ENCODE measurements at places on chromosomes 1 and 21.

GRCh38 chr1:247180581-247180980, 8.8 kb upstream of the ZNF124 start:
- no peak for DNase-seq

- peak; percentile 72 for DNase-seq
Observed at GRCh38 chr1:6052543-6053205, 7.0 kb downstream of the KCNAB2 start.

DNA sequence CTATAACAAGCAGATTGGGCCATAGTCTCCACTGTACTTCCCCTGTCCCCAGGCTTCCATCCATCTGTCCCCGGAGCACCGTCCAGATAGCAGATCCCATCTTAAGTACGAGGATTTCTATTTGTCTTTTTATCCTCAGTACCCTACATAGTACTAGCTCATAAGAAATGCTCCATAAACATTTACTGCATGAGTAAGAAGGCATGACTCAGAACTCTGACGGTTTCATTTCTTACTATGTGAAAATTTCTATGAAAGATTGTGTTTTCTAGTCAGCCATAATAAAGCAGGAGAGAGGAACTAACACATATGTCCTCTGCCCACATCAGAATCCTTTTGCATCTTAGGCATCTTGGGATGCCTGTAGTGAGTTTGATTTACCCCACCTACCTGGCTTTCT, 49.5 kb downstream of the CHD1L start:
- DNase-seq: peak; percentile 90

GRCh38 chr1:34695580-34695979, 59.3 kb upstream of the GJB5 start:
- no peak for DNase-seq

DNA sequence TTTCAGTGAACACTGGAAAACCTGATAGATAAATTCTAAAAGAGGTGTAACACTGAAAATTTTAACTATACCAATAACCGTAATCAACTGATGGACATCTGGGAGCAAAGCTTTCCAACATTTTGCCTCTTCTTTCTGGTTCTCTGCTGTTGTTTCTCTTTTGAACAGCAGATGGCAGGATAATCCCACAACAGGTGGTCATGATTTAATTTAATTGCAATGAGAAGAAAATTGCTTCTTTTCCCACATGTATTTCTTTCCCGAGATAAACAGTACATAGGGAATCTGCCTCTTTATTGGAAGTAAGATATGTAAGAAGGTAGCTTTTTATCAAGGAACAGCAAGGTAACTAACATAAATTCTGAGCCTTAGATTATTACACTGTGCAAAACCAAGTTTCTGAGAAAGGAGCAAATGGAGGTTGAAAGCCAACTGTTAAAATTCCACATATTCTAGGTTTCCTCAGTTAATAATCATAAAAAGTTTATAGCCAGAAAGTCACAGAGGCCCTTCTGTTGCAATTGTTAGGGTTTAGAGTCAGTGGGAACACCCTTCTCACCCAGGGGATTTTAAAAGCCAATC, 72.9 kb downstream of the RPS6KA1 start:
- DNase-seq: peak; percentile 76

- no peak for DNase-seq
Observed at GRCh38 chr1:248625971-248626370, 8.9 kb downstream of the OR2T11 start.

GRCh38 chr1:9628541-9629444, 22.7 kb upstream of the PIK3CD start:
- DNase-seq: no peak

DNA sequence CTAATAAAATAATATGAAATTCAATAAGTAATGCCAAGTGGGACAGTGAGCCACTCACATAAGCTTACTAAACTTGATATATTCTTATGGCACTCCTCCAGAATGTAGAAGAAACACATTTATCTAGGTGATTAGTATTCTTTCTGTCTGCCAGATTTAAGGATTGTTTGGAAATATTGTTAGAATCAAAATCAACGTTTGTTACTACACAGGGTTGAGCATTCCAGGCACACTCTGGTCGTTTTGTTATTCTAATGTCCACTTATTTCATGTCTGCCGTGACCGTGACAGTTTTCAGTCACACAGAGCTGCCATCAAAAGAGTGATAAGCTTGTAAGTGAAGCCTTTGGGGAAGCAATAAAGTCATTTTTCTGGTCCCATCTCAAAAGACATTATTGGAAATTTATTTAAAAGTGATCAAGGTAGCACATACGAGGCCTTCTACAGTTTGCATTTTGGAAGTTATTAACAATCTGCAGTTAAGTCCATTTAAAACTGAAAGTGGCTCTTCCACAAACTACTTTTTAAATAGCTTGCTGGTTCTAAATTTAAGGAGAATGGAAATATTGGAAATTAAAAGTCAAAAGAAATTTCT, 38.0 kb downstream of the NFIA start:
- peak; percentile 38 for DNase-seq

DNA sequence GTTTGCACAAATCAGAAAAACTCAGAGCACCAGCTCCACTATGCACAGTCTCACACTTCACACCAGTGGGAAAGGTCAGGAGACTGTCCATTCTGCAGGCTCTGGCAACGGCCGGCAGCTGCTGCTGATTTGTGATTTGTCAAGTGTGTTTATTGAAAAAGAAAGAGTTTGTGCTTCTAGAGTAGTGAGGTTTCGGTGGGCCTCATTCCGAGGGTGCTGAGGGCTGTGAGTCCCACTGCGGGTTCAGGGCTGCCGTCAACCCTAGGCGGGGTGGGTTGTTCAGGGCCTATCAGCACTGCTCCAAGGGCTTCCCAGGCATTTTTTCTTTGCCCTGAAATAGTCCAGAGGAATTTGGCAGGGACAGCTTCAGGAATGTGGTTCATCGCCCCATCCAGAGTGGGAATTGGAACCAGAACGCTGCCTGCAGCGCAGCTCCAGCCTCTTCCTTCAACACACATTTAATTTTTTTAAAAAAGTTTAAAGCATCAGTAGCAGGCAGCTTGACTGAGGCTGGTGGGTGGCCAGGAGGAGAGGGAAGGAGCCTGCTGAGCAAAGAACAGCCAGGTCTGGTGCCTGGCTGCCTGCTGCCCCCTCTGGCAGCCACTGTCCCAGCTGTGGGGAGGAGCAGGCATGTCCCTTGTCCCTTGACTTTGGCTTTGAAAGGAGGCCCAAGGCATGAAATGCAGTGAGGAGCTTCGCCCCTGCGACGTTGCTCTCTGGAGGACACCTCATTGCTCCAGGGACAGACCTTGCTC, 19.7 kb downstream of the STUM start:
- peak; percentile 60 for DNase-seq

- DNase-seq: no peak
Observed at GRCh38 chr21:34156957-34157356, 83.6 kb downstream of the MRPS6 start.

- no peak for DNase-seq
Observed at GRCh38 chr1:223144431-223144830, 1.4 kb upstream of the TLR5 start.

- DNase-seq: no peak
Observed at GRCh38 chr1:198598796-198599321, 40.0 kb upstream of the PTPRC start.

- DNase-seq: no peak
Observed at GRCh38 chr1:5907966-5908365, 84.3 kb downstream of the NPHP4 start.

- peak; percentile 69 for DNase-seq
Observed at GRCh38 chr1:172089768-172090510, 248.6 kb downstream of the DNM3 start.

DNA sequence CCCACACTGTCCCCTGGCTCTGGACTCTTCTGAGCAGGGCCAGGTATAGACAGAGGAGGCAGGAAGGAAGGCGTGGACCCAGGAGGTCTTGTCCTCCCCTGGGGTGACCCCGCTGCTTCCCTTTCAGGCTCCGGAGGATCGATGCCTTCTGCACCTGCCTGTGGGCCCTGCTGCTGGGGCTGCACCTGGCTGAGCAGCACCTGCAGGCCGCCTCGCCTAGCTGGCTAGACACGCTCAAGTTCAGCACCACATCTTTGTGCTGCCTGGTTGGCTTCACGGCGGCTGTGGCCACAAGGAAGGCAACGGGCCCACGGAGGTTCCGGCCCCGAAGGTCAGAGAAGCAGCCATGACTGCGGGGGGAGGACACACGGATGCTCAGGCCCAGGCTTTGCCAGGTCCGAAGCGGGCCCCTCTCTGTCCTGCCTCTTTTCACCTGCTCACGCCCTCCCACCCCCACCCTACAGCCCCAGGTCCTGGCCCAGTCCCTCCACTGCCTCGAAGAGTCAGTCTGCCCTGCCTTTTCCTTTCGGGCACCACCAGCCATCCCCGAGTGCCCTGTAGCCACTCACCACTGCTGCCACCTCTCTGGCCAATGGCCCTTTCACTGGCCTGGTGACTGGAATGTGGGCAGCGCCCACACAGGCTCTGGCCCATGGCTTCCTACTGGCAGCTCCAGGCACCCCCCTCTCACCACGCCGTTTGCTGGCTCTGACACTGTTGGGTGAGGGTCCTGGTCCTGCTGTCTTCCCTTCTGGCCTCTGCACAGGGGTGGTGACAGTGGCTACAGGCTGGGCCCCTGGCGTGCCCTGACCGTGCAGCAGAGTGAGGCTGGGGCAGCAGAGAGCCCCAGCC, 13.5 kb downstream of the TMEM201 start:
- no peak for DNase-seq

- peak; percentile 47 for DNase-seq
Observed at GRCh38 chr1:82269431-82269830, 468.7 kb downstream of the ADGRL2 start.

GRCh38 chr1:29177022-29177705, 4.5 kb downstream of the SRSF4 start:
- DNase-seq: no peak

GRCh38 chr1:49125746-49126145, 349.1 kb upstream of the BEND5 start:
- no peak for DNase-seq

DNA sequence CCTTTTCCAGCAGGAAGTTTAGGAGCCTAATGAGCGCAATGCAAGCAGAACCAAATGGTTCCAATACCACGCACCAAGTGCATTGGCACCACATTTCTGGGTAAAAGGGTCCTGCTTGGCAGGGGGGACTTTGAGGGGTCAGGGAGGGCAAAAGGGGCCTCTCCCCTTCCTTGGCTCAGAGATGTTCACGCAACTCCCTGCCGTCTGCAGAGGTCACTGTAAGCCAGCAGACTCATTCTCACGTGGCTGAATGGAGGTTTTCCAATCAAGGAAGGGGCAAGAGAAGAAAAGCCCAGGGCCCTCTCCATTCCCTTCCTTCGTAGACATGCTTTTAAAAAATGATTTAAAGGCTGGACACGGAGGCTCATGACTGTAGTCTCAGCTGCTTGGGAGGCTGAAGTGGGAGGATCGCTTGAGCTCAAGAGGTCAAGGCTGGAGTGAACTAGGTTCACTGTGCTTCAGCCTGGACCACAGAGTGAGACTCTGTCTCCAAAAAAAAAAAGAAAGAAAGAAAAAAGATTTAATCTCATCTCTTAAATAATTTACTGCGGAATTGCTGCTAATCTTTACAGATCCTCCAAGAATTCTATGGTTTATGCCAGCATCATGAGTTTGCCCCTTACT, 80.3 kb downstream of the RUNX3 start:
- peak; percentile 48 for DNase-seq

GRCh38 chr21:45887788-45888187, 93.8 kb upstream of the COL6A1 start:
- no peak for DNase-seq

GRCh38 chr1:107141491-107142126, 770 bp downstream of the NTNG1 start:
- DNase-seq: no peak

DNA sequence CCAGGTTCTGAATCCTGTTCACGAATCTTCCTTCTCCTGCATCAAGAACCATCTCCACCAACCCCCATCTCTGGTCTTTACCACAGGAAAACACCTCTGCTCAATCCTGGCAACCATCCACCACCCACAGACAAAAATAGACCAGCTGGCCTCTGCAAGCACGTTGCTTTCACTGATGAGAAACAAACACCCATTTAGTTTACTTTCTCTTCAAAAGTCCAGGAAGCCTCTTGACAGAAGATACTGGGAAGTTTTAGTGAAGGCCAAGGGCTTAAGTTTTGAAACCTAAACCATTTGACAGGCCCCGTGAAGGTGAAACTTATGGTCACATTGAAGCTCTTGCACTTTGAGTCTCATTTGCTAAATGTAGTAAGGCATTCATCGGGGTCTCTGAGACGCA, 122.6 kb upstream of the PPP2R5A start:
- DNase-seq: peak; percentile 72

DNA sequence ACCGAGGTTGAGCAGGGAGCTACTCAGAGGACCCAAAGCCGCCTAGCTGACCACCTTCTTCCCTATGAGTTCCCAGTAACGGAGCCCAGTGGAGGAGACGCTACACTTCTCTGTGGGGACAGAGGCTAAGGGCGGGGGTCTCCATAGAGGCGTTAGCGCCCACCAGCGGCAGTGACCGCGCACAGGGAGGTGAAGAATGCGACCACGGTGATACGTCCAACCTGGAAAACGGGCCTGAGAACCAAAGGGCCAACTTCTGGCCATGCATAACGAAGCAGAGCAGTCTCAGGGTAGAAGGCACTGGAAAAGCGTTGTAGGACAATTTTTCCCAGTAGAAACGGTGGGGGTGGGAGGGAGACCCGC, 400 bp upstream of the COG2 start:
- DNase-seq: no peak

DNA sequence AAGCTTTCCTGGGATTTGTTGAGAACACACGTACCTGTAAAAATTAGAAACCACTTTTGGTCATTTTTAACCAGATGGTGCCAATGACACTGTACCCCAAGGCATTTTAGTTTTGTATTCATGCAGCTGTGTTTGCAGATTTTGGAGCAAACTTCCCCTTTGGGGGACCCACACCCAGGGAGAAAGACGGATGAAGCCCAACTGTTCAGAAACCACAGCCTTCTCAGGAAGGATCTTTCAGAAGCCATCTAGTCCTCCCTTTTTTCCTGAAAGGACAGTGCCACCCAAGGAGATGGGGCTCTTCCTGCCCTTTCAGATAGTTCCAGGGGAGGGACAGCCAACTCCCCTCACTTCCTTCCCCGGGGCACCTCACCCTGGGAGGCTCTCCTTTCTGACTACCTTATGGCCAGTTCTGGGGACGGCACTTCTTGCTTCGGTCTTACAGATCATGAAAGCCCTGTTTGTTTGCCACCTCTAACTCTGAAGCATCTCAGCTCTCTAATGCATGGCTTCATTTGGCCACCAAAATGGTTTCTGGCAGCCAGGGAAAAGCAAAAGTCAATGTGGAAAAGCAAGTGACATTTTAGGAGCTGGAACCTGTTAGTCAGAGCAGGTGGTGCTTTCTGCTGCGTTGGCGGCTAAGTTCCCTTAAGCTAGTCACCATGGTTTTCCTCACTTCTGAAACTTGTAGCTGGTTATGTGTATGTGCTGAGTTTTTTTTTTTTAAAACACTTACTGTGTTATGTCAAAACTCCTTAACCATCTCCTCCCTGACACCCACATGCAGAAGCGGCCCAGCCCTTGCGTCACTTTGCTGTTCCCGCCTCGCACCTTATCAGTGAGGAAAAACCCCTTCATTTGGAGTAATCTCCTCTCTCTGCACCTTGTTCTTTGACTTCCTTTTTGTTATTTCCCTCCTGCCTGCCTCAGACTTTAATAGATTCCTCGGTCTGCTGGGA, 10.1 kb downstream of the TMCC2 start:
- no peak for DNase-seq

GRCh38 chr1:211831558-211832323, 1.2 kb upstream of the LPGAT1 start:
- no peak for DNase-seq
